ENCODE measurements at places on chromosomes 5 and 9.
A peak's percentile ranks its signal among the peaks of the same experiment; 100 is the strongest.

DNA sequence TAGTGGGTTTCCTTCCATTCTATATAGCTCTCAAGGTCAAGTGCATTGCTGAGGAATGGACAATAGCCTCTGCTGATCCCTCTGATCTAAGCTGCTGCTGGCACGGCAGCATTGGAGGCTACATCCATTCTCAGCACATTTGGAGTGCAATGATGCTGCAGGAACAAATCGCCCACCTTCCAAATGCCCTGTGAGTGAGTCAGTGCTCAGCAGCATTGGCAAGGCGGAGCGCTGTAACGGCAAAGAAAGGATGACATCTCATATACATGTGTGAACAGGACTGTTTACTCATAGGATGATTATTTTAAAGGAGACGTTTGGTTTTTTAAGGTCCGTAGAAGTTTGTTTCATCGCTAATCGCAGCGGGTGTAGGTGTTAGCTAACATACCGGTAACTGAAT is 408.7 kb downstream of the ARHGEF28 start:
- no peak for DNase-seq

DNA sequence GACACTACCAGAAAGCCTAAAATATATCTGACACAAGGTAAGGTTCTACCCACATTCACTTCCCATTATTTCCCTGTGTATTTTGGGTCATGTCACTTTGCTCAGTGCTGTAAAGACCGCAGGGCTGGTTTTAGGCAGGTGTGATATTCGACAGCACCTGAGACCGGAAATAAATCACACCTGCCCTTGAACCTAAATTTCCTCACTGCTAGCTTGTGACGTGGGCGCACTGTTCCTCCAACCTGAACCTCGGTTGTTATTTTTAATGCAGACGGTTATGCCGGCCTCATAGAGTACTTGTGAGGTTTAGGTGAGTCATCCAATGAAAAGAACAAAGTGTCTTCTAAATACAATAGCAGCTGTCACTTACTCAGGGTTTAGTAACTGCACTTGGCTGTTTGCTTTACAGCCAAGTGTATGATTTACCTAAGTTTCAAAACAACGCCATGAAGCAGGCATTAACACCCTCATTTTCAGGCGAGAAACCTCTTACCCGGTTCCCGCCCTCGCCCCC is 20.7 kb upstream of the ZNF782 start:
- no peak for DNase-seq

GRCh38 chr5:66813306-66813705 is 217.1 kb downstream of the MAST4 start:
- no peak for DNase-seq

GRCh38 chr5:72477644-72478043 is 29.6 kb downstream of the ZNF366 start:
- no peak for DNase-seq

DNA sequence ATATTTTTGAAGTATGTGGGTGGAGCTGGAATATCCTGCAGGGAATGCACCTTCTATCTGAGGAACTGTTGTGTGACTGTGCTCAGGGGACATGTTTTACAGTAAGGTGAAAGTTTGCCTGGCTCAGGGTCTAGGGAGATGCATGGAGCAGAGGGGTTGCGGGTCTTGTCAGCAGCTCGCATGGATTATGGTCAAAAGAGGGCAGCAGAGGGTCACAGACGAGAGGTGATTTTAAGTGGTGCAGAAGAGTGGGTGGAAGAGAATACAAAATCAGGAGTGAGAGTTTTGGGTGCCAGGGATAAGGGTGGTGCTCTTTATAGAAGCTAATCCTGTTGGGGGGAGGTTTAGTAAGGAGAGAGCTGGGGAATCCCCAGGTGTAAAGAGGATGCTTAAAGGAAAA is 53.5 kb upstream of the GRIN3A start:
- DNase-seq = peak; percentile 77

Data from H1 (cell line).